ENCODE measurements at places on chromosomes 7 and 10. TPM values are rescaled to one million over a fixed set of nuclear protein-coding genes. Genes with fewer than 3 reads are reported as not detected.
A peak's percentile ranks its signal among the peaks of the same experiment; 100 is the strongest.

DNA sequence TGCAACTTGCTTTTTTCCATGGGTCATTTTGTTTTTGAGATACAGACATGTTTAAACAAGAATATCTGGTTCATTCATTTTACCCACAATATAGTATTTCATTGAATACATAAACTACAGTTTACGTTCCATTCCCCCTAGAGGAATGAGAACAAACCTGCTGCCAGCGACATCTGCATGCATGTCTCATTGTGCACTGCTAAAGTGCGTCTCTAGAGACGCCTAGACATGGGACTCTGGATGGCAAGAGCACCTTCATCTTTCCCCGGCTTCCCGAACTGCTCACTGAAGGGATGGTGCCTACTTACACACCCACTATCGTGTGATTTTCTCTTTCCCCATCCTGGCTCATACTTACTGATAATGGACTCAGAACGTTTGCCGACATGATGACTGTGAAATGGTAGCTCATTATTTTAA, 1.2 kb upstream of the ZNF777 start:
- no peak for DNase-seq

GRCh38 chr7:91942312-91942711, 1.6 kb downstream of the AKAP9 start:
- DNase-seq, result no peak

DNA sequence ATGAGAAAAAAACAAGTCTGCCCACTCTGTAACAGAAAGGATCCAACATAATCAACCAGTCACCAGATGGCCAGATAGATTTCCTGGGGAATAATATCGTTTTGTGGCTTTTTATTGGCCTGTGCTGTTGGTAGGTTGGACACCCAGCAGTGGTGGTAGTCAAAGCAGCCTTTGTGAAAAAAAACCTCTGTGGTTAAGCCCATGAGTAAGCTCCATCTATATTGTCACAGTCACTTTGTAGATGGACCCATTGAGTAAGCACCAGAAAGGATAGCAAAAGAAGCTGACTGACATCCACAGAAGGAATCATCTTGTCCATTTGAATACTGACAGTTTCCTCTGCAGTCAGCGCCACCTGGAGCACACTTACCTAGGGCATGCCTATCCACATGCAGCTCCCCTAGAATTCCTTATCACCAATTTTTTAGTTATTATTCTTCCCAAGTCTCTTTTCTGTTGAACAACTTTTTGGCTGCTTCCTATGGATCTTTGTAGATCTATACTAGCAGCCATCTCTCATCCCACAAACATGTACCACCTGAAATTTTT, 96.9 kb downstream of the IQUB start:
- DNase-seq, result no peak

GRCh38 chr10:8211631-8212030, 157.1 kb downstream of the GATA3 start:
- DNase-seq, result no peak

GRCh38 chr7:47266131-47266706, 315.7 kb downstream of the TNS3 start:
- DNase-seq, result peak; percentile 10

DNA sequence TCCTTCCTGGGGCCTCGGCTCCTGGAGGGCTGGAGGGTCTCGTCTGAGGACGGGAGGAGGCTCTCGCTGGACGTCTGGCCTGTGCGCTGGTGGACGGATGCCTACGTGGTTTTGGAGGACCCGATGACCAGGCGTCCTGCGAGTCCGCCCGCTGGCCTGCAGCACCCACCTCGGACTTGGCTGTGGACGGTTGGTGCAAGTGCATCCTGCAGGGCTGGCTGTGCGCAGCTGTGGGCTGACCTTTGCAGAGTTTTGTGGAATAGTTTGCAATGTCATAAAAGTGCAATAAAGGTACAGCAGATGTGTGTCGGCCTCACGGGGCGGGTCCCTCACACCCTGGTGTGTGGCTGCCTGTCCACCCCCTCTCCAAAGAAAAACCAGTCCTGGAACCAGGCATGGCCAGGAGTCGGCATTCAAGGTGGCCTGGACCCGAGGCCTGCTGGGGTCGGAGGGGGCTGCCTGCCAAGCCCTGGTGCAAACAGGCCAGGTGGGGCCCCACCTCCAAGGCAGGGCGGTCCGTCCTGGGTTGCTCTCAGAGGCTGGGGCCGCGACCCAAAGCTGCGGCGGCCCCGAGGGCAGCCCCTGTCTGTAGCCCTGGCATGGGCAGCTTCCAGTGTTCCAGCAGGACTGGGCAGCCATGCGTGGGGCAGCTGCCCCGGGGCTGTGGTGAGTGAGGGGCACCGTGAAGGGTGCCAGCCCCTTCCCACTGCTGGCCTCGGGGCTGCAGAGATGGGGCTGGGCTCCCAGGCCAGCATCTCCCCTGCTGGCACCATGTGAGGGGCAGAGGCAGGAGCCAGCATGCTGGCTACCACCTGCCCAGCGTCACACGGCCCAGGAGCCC, 29.3 kb upstream of the FOXL3 start:
- DNase-seq, result no peak

DNA sequence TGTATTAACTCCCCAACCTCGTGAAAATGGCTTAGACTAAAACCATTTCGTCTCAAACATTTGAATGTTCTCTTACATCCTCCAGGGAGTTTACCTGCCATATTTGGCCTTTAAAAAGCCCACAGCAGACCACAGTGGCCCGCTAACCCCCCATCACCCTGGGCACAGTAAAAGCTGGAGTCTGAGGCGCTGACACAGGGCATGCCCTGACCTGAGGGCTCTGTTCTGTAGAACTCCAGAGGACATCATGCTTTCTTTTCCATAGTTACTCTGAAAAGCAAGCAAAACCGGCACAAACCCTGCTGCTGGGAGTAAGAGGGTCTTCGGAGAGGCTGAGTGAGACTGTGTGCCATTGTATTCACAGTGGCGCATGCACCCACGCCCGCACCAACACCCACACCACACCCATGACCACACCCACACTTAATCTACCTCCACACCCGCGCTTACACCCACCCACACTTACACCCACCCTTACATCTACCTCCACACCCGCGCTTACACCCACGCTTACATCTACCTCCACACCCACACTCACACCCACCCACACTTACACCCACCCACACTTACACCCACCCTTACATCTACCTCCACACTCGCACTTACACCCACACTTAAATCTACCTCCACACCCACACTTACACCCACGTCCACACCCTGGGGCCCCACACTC, 32.1 kb downstream of the LRRC27 start:
- no peak for DNase-seq

- no peak for DNase-seq
Observed at GRCh38 chr10:114311023-114311422, 72.0 kb downstream of the VWA2 start.

GRCh38 chr10:21060626-21061025, 163.5 kb upstream of the NEBL start:
- DNase-seq, result no peak

- DNase-seq, result no peak
Observed at GRCh38 chr7:150738591-150739001, 1.4 kb downstream of the GIMAP5 start.

GRCh38 chr10:22624287-22624738, 90.1 kb downstream of the PIP4K2A start:
- peak; percentile 68 for DNase-seq

DNA sequence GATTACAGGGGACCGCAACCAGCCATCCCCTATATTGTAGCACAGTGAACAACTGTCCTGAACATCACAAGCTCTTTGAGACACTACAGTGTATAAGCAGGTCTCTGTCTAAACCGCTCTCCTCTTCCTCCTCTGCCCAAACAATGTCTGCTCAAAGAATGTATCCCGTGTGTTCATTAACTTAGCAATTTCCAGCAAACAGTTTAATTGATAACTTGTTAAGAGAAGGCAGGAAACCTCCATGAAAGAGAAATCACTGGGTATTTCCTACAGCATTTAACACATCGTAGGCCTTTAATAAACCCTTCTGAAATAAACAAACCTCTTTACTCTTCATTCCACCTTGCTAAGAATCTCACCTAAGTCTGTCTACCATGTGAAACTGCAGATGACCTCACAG, 1.5 kb downstream of the PMS2 start:
- no peak for DNase-seq

GRCh38 chr7:127738859-127739258, 86.9 kb downstream of the SND1 start:
- no peak for DNase-seq

DNA sequence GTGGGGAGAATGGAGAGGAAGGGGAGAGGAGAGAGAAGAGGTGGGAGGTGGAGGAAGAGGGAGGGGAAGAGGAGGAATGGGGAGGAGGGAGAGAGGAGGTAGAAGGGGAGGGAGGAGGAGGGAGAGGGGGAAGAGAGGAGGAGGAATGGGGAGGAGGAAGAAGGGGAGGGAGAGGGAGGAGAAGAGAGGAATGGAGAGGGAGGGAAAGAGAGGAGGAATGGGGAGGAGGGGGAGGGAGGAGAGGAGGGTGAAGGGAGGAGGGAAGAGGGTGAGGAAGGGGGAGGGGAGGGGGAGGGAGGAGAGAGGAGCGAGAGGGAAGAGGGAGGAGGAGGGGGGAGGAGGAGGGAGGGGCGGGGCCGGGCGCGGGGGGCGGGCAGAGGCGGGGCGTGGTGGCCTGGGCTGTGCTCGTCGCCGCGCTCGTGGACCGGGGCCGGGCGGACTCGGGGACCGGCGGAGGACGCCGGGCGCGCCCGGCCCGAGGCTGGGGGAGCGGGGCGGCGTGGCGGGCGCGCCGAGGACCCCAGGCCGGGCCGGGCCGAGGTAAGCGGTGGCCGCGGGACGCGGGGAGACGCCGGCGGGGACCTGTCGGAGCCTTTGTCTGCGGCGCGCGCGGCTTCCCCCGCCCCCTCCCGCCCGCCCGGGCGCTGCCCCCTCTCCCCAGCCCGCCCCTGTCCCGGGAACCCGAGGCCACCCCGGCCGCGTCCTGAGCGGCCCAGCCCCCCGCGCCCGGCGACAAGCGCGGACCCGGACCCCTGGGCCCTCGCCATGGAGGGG, at the start of gene SLC29A4:
SLC29A4 (plus strand) TSS at position 401 of the 774 bp plus-strand sequence. CDS start 4,874 bp downstream, outside the sequence.
- DNase-seq, result no peak

- no peak for DNase-seq
Observed at GRCh38 chr10:133221331-133221730, 8.7 kb upstream of the UTF1 start.

GRCh38 chr7:142519079-142520078, 229.9 kb upstream of the PRSS1 start:
- DNase-seq, result no peak

- no peak for DNase-seq
Observed at GRCh38 chr7:23765943-23766342, 55.9 kb downstream of the STK31 start.

GRCh38 chr7:112770051-112770450, 20.1 kb downstream of the TMEM168 start:
- no peak for DNase-seq

DNA sequence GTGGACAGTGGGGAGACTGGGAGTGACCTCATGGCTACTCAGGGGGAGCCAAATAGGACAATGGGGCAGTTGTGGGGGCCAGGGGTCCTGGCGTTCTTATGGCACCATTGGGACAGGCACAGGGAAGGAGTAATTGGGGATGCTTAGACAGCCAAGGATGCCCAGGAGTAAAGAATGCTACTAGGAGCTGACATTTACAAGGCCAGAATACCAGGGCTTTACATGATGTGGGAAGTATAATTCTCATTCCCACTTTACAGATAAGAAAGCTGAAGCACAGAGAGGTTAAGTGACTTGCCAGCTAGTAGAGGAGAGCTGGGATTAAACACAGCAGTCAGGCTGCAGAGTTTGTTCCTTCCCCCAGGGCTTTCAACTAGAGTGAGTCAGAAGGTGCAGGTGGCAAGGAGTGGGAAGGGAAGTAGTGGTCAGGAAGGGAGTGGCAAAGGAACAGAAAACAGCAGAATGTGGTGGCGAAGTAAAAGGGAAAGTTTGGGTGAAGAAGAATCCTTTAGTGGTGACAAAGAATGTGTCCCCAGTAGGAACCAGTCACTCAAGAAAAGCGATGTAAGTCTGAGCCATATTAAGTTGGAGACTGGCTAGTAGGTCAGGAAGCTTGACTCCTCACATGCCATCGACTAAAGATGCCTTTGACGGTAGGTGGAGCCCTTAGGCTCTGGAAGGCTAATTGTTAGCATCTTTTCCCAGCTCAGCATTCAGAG, 32.8 kb downstream of the CPVL start:
- DNase-seq, result no peak

DNA sequence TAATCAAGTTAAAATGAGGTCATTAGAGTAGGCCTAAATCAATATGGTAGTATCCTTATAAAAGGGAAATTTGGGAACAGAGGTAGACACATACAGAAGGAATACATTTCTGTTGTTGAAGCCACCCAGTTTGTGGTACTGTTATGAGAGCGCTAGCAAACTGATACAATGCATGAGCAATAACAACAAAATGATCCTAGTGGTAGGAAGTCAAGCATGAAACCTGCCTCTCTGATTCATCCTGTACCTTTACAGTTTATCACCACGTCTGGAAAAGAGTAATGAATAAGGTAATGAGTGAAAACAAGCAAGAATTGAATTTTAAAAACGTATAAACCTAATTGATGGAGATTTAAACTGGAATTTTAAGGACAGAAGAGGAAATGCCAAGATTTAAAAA, 217.2 kb downstream of the PCLO start:
- no peak for DNase-seq

GRCh38 chr7:126668367-126668752, 584.4 kb downstream of the GRM8 start:
- DNase-seq, result no peak

- no peak for DNase-seq
Observed at GRCh38 chr7:42046483-42046882, 190.5 kb downstream of the GLI3 start.

DNA sequence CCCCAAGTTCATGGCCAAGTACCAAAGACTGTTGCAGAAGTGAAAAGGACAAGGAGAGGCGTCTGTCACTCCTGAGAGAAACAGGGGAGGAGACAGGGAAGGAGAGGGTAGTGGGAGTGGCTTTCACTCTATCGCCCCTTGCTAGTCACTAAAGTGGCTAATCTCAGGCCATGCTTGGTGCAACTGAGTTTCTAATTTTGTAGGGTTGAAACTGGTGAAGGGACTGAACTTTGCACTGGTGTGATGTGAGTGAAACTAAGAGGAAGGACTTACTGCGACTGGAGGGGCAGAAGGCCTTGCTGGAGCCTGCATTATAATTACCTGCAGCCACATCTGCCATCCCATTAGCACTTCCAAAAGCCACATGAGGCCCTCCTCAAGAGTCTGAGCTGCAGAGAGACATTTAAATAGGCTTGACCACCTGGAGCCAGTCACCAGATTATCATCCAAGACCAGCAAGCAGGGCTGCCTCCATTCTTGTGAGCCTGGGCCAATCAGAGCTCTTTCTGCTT, 107.2 kb upstream of the EEPD1 start:
- no peak for DNase-seq

Gene PIK3CG
- polyA plus RNA-seq, result not detected

Gene DGKB
- polyA plus RNA-seq, result 0.09 TPM

Gene TMEM176A
- not detected for polyA plus RNA-seq

Gene CUZD1
- polyA plus RNA-seq, result 0.64 TPM

Gene TRIM73
- polyA plus RNA-seq, result 0.59 TPM

Gene NKX6-2
- polyA plus RNA-seq, result not detected

Gene FZD1
- polyA plus RNA-seq, result 4.5 TPM

Gene SYT15
- 2.3 TPM for polyA plus RNA-seq

Gene NKX1-2
- not detected for polyA plus RNA-seq

Gene HSPA12A
- polyA plus RNA-seq, result 7.9 TPM

Gene UPK3BL2
- 6.1 TPM for polyA plus RNA-seq

Gene SLC26A3
- not detected for polyA plus RNA-seq

Gene GNAT3
- polyA plus RNA-seq, result not detected

Gene GPR26
- 0.01 TPM for polyA plus RNA-seq

Gene AHCYL2
- 11.4 TPM for polyA plus RNA-seq
